ENCODE measurements at places on chromosomes 4 and X.
A peak's percentile ranks its signal among the peaks of the same experiment; 100 is the strongest.

GRCh38 chrX:150693725-150694574, 754 bp downstream of the MTMR1 start:
- no peak for DNase-seq

DNA sequence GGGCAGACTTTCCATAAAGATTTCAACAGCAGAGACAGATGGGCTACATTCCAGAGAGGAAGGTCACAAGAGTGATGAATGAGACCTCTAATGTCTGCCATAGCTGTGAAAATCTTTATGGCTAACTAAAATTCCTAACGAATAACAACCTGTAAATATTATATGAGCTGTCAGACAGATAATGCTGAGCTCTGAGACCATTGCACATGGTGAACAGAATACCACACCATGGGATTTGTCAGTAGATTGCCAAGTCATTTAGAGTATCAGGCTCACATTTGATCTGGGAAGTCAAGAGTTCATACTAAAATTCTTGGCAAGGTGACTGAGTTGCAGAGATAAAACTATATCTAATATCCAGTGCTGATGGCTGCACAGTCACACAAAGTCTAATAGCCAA, 259.2 kb upstream of the FTHL17 start:
- no peak for DNase-seq

DNA sequence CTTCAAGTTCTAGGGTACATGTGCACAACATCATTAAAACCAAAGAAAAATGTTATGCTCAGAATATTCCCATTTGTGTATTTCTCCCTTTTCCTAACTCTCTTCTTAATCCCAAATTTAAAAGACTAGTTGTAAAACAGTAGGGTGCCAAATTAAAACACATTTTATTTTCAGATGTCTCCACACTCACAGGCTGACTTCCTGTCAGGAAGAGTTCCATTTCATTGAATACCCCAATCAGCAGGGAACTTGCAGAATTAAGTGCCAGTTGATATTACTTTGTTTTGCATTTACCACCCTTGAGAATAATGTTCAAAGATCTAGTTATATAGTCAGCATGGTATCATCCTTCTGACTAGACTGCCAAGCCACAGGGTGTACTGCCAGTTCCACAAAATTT, 207.9 kb downstream of the MAB21L2 start:
- DNase-seq, result peak; percentile 98

DNA sequence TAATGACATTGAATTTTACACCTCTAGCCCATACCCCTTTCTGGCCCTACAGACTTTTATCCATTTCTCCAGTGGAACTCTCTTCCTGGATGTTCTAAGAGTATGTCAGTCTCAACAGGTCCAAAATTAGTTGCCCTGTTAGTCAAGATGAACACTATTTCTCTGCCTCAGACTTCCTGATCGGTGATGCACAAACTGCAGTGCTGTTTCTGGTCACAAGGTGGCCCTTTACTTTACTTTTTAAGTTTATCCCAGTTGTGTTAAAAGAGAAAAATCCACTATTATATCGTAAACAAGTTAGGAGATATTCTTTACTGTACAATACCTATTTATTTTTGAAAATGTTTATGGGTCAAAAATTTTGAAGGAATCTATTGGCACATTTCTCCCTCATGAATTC, 13.1 kb downstream of the TCEAL7 start:
- DNase-seq, result no peak

DNA sequence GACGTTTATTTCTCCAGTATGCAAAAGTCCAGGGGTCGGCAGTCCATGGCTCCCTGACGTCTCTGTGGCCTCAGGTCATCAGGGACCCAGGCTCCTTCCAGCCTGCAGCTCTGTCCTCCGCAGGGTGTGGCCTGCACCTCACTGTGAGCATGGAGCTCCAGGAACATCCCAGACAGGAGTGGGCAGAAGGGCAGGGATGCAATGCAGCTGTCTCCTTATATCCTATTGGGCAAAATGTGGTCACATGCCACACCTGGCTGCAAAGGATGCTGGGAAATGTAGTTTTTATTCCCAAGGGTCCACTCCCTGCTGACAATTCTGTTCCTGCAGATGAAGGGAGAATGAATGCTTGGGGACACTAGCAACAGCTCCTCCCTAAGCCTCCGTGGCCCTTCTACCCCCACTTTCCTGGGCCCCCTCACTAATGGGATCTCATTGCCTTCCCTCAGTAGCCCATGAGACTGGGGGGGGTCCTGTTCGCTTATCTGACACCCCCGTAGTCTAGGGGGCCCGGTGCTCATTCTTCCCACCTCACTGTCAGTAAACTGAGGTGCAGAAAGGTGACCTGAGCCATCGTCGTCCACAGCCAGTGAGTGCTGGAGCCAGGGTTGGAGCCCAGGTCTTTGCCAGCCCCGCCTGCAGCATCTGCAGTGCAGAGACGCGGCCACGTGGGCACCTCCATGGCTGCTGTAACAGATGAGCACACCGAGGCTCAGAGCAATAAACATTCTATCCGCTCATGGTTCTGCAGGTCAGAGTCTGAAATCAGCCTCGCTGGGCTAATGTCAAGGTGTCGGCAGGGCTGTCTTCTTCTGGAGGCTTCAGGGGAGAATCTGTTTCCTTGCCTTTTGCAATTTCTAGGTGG, 5.9 kb upstream of the GRPEL1 start:
- peak; percentile 14 for DNase-seq

DNA sequence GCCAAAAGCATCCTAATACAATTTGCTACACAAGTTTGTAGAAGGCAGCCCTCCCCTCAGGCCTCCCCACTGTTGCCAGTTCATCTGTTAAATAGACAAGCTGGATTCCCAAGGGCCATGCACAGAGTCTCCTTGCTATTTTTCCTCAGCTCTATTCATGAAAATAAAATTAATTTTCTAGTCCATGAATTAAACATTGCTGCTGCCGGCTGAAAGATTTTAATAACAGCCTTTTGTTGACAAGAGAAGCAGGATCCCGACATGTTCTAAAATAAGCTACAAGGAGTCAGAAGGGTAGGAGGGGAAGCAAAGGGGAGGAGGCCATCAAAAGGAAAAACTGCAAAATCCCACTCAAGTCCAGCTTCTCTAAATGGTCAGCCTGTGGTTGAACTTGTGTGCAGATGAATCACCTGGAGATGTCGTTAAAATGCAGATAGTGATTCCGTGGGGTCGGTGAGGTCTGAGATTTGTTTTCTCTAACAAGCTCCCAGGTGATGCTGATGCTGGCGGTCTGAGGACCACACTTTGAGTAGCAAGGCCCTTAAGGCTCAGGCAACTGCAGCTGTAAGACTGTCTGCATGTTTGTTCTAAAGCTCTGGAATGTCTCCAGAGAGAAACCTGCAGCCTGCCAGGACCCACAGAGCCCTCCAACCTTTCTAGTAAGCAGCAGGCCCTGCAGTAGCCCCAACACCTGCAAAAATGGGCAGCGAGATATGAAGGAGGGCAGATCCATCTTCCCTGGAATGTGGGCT, 9.4 kb downstream of the SCD5 start:
- DNase-seq, result no peak

DNA sequence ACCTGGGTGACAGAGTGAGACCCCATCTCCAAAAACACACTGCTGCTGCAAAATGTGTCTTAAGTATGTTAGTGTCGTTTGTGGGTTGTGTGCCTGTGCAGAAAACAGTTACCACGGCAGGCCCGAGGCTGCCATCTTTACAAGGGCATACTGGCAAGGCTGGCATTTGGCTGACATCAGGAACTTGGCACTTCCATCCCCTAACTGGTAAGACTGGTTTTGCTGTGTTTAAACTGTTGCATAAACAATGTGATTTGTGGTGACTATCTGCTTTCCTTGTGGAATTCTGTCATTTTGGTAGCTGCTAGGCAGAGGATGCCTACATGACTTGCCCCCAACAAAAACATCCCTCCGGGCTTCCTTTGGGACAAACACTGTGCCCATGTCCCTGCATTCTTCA, 12.3 kb downstream of the LRP2BP start:
- no peak for DNase-seq

DNA sequence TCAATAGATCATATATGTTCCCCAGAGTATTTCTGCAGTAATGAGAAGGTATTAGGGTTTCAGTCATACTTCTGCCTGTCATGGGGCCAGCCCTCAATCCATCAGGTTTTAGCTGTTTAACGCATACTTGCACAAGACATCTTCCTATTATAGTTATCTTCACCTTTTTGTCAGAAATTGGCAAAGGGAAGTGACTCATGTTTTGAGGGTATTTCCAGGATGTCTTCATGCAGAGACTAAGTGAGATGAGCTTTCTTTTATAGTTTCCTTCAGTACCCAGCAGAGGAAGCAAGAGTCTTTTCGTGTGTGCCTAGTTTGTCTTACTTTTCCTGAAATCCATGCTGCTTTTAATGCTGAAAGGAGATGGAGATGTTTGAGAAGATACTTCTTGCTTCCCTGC, 9.5 kb downstream of the CSTF2 start:
- no peak for DNase-seq

Data from SK-N-MC (cell line).